ENCODE measurements at places on chromosomes 7 and 10.

- DNase-seq: no peak
Measured at GRCh38 chr10:126525326-126525725, 137.0 kb upstream of the ADAM12 start.

DNA sequence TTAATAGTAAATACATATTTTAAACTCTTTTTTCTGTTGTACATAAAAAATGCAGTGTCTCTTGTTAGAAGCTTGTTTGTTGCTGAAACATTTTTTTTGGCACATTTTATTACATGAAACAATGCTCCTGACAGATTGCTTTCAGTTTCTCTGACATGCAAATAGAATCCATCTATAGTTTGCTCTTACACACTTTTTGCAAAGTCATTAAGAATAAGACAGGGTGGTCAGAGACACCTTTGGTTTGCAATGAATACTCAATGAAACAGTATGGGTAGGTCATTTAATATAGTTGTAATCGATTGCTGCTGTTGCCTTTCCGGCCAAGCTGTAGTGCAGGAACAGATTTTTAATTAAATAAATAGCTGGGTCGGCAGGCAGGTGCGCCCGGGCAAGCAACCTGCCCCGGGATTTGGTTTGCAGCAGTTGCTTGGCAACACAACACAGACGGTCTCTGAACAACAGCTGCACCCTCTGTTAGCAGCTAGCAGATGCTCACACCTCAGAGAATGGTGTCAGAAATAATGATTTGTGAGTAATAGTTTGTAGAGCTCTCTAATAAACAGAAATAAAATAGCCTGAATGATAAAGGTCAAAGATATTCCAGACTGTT lies 115.7 kb upstream of the CACNA2D1 start:
- DNase-seq: no peak

GRCh38 chr10:22443175-22443901 lies 98.0 kb downstream of the SPAG6 start:
- no peak for DNase-seq

DNA sequence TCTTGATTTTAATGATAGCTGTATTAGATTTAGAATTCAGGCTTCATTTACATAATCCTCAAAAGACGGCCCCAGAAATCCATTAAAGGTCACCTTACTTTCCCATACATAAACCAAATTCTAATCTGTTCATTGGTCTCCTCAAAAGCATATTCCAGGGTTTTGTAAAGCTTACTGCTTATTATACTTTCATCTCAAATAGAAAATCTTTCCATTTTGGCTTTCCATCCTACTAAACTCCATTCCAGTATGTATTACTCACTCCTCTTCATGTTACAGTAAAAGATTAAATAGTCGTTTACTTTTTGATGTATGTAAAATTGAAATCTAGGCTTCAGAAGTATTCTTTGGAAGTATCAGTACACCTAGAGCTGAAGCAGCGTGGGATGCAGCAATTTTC lies 143.5 kb upstream of the LRRN3 start:
- no peak for DNase-seq

Data from hypothalamus (tissue), 51 donors.